ENCODE measurements at places on chromosomes 11 and 22.
A peak's percentile ranks its signal among the peaks of the same experiment; 100 is the strongest.

DNA sequence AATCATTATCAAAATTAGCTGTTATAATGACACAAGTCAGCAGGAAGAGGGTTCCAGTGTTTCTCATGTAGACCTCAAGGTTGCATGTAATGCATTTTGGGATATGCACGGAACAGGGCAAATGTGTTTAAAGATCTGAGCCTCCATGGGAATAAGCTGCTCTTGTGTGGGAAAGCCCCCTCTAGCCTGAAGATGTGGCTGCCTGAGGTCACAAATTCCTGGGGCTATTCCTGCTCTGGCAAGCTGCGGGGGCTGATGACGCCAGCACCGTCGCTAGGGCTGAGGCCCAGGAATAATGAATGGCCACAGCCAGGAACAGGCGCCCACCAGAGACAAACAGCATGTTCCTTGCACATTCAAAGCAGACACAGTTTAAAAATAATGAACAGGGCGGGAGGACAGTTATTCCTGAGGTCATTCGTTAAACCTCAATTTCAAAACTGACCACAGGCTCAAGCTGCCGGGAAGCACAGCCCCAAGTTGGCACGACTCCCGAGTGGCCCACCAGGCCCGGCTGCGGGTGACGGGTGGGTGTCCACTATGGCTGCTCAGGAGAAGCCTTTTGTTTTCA lies 11.7 kb downstream of the OSBPL5 start:
- peak; percentile 85 for DNase-seq

- DNase-seq, result no peak
Observed at GRCh38 chr11:12865863-12866595, 143.1 kb upstream of the RASSF10 start.

- no peak for DNase-seq
Observed at GRCh38 chr11:15473954-15474837, 359.5 kb downstream of the INSC start.

DNA sequence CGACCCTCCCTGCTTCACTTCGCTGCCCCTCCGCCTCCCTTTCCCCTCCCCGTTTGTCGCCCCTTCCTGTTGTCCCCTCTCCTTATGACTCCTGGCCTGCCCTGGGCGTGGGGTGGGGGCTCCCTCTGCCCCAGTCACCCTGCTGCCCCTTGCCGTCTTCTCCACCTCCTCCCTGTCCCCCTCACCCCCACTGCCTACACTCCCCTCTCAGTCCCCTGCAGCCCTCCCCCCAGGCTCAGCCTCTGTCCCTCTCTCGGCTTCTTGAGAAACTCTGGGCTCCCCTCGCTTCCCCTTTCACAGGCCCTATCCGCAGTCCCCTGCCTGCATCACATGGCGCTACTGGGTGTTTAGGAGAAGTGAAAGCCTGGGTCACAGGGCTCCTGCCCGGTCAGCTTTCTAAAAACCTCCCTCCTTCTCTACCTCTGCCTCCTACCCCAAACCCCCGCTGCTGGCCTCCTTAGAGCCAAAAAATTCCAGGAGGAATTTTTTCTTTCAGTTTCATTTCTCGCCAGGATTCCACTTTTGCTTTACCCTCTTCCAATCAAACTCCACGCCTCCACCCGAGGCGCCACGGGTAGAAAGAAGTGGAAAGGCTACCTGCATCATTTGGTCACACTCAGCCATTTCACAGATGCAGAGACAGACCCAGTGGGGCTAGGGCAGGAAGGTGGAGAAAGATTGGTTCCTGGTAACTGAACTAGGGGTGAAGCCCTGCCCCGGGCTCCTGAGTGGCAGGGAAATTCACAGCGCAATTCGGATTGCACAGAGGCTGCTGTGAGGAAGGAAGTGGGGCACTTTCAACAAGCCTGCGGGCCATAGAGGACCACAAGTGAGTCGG lies at the start of gene SLC15A3:
Gene SLC15A3, minus strand, starts transcription at position 273 of the 838 bp plus-strand sequence. CDS start 625 bp downstream, outside the sequence.
- peak; percentile 42 for DNase-seq

GRCh38 chr11:62676698-62677097 lies 2.2 kb downstream of the UBXN1 start:
- DNase-seq, result no peak

- no peak for DNase-seq
Observed at GRCh38 chr22:23401910-23402274, 178.2 kb downstream of the IGLL1 start.

All from fibroblast of pulmonary artery (primary cell).